ENCODE measurements at places on chromosomes 2 and 18. TPM values are rescaled to one million over a fixed set of nuclear protein-coding genes. Genes with fewer than 3 reads are reported as not detected.

GRCh38 chr18:45945669-45946068, 21.5 kb downstream of the EPG5 start:
- no peak for DNase-seq

The STPG4 gene
- not detected for total RNA-seq

GRCh38 chr2:158213773-158214172, 112.1 kb downstream of the UPP2 start:
- no peak for DNase-seq

The MAP3K20 gene
- 29.8 TPM for total RNA-seq

DNA sequence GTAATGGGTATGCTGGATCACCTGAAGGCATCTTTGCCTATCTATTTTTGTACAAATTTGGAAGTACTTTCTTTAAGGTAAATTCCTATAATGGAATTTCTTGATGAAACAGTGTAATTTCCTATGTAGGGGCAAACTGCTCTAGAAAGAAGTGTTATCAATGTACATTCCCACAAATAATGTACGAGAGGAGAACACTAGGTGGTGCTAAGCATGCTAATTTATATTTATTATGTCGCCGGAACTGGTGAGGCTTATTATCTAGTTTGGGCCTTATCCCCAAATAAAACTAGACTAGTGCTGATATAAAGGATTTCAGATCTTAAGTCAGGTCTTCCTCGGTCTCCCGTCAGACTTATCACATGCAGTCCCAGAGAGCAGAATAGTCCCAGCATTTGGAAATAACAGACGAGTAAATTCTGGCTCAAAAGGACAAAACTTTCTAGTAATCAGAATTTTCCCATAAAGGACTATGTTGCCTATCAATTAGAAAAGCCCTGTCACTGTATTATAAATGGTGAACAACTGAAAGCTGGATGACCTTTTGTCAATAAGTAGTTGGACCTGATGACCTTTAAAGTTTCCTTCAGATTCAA, 86.9 kb upstream of the RBBP8 start:
- DNase-seq: peak; percentile 19

The SCYGR5 gene
- total RNA-seq: not detected

DNA sequence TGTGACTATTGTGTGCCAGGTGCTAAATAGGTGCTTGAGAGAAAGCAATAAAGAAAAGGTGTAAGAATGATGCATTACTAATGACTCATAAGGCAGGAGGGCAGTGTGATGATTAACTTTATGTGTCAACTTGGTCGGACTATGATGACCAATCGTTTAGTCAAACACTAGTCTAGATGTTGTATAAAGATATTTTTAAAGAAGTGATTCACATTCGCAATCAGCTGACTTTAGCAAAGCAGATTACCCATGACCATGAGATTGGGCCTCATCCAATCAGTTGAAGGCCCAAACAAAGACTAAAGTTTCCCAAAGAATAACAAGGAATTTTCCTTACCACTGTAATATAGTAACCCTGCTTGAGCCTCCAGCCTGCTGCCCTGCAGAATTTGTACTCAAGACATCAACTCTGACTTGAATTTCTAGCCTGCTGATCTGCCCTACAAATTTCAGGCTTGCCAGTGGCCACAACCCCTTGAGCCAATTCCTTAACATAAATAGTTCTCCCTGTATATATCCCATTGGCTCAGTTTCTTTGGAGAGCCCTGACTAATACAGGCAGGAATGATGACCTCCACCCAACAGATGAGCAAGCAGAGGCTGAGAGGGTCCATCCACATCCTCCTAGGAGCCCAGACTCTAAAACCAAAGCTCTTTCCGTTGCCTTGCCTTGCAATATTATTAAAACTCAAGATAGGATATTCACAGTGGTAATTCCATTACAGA, 132.6 kb downstream of the ACTR3 start:
- DNase-seq: peak; percentile 7

- no peak for DNase-seq
Observed at GRCh38 chr2:170314744-170315447, 136.9 kb downstream of the MYO3B start.

DNA sequence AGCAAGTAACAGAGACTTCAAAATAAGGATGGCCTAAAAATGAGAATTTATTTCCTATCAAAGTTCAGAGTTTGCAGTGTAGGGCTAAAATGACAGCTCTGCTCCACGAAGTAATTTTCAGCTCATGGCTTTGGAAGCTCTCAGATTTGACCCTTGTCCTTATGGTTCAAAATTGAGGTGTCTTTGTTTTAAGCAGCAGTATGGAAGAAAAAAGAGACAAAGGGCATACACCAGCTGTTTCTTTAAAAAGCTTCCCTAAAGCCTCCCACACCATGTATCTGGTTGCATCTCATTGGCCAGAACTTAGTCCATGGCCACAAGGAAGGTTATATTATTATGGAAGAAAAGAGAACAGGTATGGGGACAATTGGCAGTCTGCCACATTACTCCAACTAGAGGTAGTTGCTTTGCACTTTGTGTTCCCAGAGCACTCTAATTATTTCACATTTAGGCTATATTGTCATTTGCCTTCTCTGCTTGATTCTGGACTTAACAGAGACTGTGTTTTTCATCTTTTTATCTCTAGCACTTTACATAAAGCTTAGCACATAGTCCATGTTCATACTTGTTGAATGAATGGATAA, 180.4 kb downstream of the MCFD2 start:
- DNase-seq: no peak

GRCh38 chr2:378364-378763, 90.5 kb upstream of the ALKAL2 start:
- no peak for DNase-seq

- peak; percentile 69 for DNase-seq
Observed at GRCh38 chr2:42132191-42132965, 36.8 kb upstream of the EML4 start.

The NEB gene
- total RNA-seq: 0.06 TPM

- no peak for DNase-seq
Observed at GRCh38 chr18:49621717-49622351, 60.0 kb downstream of the LIPG start.

The DQX1 gene
- total RNA-seq: not detected

DNA sequence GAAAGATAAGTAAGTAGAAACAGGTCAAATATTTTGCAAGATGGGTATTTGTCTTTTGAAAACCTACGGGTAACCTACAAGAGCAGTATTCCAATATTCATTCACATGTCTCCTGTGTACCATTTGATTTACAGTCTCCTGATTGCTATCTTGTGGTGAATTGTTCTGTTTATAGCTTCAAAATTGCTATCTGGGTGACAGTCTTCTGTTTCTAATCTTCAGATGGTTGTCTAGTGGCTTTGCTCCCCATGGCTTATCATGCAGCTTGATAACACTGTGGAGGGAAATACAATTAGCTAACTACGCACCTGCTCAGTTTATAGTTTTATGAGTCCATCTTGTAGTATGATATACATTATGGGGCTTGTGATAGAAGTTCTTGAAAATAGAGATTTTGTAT, 816.8 kb downstream of the CPS1 start:
- no peak for DNase-seq

DNA sequence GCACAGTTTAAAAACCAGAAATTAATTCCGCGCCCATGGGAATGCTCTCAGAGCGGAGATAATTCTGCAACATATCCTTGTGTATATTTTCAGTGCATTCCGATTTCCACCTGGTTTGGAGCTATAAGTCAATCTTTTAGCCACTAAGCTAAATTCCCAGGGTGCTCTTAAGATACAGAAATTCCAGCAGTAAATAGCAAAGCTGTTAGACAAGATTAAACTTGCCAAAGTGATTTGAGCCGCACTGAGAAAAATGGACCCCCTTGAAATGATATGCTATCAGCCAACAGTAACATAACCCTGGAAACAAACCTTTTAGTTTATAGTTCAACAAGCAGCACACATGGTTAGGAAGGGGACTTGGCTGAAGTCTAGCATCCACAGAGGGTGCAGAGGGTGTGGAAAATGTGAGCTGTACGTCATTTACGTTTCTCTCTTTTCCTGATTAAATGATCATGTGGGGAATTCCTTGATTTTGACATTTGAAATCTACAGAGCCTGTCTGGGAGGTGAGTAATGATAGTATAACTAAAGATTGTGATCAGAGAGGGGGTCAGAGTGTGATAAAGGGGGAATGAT, 99.8 kb upstream of the COPS8 start:
- no peak for DNase-seq

DNA sequence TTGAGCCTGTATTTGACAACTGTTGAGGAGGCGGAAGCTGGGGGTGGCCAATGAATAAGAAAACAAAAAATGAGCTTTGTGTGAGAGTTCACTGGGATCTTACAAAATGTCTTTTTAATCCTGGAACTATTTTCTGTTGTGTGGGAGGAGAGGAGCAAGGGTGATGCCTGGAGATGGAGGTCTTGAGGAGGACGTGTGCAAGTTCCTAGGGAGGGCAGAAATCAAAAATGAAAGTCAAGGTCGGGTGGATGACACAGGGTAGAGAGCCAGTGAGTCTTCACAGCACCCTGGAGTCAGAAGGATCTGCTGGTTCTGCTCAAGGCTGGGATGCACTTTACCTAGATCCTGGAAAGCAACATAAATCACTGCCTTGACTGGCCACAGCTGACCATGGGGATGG, 180.3 kb upstream of the PKDCC start:
- no peak for DNase-seq

- DNase-seq: no peak
Observed at GRCh38 chr2:156852681-156853080, 404.8 kb upstream of the GALNT5 start.

- no peak for DNase-seq
Observed at GRCh38 chr18:57441071-57441794, 6.1 kb downstream of the ONECUT2 start.
